ENCODE measurements at places on chromosomes 11 and 22.
A peak's percentile ranks its signal among the peaks of the same experiment; 100 is the strongest.

GRCh38 chr11:11211186-11211585, 141.9 kb downstream of the CSNK2A3 start:
- DNase-seq, result no peak

DNA sequence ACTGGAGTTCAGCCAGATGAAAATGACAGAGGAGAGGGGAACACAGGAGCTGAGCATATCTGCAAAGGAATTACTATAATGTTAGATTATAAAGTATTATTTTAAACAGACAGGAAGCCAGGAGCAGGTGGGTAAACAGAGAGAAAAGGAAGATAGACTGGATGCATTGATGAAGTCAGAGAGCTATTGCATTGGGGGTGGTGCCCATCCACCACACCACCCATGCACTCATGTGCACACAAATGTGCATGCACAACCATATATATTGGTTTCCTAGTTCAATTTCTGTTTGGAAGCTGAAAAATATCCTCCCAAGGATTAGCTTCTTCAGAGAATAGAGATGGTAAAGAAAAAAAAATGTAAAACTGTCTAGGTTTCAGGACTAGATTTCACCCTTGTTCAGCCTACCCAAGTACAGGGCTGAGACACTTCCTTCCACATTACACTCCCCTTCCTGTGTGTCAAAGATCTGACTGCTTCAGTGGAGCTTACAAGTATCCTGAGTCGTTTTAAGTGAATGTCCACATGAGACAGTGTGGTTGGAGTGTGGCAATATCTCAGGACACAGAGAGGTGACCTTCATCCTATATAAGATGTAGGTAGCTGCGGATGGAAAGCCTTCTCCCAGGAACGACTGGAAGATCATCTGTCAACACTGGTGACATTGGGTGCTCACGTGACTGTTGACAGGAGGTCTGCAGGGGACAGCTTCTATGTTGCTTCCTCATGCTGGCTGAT, 12.2 kb upstream of the SMPD1 start:
- peak; percentile 15 for DNase-seq

DNA sequence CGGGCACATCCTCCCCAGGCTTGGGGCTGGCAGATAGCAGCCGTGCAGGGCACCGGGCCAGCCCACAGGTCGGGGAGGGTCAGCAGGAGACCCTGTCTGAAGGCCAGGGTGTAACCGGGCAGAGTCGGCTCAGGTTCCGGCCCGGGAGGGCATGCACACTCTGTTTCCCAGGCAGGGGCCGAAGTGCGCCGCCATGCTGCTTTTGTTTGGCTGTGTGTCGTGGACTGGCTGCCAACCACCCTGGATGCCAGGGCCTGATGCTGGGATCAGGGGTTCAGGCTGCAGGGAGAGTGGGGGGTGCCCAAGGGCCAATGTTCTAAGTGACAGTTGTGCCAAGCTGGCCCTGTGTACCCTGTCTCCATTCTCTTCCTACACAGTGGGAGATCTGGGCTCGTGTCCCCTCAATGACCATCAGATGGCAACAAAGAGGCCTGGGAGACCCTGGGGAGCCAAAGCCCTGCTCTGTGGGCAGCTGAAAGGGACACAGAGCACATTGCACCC, 120.9 kb upstream of the B3GAT1 start:
- DNase-seq, result no peak

DNA sequence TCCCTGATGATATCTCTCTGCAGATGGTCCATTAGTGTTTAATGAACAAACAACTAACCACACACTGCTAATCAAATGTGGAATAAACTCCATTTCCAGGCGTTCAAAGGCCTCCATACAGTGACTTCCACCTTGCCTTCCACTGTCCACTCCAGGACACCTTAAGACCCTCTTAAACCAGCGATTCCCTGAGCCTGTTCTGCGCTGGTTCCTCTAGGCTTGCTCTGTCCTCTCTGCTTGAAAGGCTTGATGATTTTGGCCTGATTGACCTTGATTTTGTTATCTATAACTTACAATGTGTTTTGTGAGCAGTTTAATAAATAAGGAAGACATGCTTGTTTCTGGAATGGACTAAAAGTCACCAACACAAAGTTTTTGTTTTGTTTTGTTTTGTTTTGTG, 12.0 kb downstream of the OVCH2 start:
- no peak for DNase-seq

DNA sequence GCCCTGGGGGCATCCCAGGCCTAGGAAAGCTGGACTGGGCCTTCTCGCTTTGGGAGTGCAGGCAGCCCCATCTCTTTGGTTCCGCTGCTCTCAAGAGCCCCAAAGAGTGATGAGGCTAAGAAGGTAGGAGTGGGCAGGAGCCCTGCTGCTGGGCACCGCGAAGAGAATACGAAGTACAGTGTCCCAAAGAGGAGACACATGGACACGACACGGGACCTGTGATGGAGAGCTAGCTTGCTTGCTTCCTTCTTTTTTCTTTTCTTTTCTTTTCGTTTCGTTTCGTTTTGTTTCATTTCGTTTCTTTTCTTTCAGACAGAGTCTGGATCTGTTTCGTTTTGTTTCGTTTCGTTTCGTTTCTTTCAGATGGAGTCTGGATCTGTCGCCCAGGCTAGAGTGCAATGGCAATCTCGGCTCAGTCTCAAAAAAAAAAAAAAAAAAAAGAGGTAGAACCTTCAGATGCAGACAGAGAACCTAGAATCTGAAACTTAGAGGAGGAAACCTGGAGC, 10.6 kb downstream of the MGAT3 start:
- no peak for DNase-seq

DNA sequence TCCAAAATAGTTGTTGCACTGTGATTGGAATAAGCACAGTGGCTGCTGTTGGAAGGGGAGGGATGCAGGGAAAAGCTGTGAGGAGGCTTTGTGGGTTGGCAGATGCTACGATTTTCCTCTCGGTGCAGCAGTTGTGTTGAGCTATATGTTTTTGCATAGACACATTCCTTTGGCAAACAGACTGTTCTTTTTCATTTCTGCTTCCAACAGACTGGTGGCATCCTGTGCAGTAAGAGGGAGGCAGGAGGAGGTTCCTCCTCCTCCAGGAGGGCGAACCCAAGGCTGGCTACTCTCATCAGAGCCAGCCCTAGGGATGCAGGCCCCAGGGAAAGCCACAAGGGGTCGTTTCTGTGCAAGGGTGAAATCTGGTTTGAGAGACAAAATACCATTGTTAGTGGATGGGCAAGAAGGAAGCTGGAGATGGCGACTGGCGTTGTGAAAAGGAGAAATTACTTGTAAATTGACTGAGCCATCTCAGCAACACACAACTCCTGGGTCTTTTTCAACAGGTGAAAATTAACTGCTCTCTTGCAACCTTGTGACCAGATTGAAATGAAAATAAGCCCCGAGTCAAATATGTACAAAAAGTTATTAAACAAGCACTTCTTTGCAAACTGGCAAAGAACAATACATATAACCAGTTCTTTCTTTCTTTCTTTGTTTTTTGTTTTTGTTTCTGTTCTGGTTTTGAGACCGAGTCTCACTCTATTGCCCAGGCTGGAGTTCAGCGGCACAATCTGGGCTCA, 26.5 kb upstream of the UBASH3B start:
- DNase-seq, result peak; percentile 58

DNA sequence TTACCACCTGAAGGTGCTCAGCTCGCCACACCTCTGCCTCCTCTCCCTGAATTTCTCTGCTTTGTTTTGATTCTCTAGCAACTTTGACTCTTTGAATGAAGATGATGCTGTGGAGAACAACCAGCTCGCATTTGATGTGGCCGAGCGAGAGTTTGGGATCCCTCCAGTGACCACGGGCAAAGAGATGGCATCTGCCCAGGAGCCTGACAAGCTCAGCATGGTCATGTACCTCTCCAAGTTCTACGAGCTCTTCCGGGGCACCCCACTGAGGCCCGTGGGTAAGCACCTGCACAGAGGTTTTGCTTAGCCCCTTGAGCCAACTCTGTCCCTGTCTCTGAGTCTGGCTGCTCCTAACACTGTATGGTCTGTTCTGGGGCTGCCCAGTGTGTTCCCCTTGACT, 115.7 kb downstream of the MICAL2 start:
- DNase-seq, result no peak

- no peak for DNase-seq
Observed at GRCh38 chr11:61494381-61494961, 14.1 kb upstream of the LRRC10B start.

DNA sequence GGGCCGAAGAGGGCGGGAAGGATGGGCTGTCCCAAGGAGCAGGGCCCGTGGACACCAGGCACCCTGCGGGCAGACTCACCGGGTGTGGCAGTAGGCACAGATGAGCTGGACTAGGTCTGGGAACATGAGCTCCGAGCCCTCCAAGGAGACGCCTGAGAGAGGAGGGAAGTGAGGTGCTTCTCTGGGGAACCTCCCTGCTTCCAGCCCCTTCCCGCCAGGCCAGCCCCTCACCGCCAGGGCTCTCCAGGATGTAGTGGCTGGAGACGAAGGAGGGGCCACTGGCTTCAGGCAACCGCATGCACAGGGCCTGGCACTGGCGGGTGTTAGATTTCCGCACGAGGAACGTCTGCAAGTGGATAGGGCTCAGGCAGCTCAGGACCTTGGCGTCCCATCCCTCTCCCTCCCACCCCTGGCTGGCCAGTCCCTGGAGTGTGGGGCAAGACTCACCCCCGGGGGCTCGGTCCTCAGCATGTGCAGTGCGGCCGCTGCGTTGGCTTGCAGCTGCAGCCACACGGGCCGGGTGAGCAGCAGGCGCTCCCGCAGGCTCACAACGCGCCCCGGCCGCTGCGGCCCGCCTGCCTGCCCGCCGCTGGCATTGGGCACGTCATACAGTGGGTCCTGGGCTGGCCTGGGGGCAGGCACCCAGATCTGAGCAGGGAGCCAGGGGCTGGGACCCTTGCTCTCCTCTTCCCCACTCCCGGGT, 552 bp downstream of the RIN1 start:
- no peak for DNase-seq

GRCh38 chr11:1218788-1219445, 3.9 kb upstream of the MUC5B start:
- DNase-seq, result no peak

GRCh38 chr11:108803776-108804175, 138.9 kb downstream of the DDX10 start:
- DNase-seq, result no peak

- DNase-seq, result no peak
Observed at GRCh38 chr22:46430961-46431838, 95.7 kb downstream of the TRMU start.

DNA sequence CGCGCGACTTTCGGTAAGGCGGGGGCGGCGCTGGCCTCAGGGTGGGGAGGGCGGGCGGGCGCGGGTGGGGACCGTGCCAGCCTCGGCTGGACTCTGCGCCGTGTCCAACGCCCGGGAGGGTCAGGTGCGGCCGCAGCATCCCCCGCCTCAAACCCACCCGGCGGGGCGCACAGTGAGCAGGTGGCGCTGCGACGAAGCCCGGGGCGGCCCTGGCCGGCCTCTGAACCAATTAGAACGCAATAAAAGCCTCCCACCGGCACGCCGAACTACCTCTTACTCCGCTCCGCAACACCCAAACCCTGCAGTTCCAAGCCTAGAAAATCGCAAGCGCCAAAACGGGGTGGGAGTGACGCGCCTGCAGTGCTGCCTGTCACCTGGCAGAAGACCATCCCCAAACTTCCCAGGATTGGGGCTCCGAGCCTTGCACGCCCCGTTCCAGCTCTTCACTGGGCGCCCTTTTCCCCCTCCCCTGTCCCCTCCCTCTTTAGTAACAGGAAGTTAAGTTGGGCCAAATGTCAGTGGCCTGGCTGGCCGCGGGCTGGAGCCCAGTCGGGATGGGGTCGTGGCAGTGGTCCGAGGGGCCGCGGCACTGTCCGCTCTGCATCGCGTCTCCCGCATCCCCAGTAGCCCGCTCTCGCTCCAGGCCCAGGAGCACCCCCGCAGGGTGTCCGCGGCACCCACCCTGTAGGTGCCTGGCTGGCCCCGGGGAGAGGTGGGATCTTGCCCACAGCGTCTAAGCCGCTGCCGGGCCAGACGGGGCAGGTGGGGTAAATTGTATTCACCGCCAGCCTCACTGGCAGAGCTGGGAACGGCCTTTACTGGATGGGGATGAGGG, 541 bp downstream of the MICAL2 start:
- no peak for DNase-seq

GRCh38 chr22:22716136-22716665, 71.8 kb downstream of the GGTLC2 start:
- DNase-seq, result no peak
